ENCODE measurements at places on chromosomes 7 and 10.
A peak's percentile ranks its signal among the peaks of the same experiment; 100 is the strongest.

- DNase-seq, result peak; percentile 81
Observed at GRCh38 chr10:79374312-79375191, 27.3 kb downstream of the PPIF start.

DNA sequence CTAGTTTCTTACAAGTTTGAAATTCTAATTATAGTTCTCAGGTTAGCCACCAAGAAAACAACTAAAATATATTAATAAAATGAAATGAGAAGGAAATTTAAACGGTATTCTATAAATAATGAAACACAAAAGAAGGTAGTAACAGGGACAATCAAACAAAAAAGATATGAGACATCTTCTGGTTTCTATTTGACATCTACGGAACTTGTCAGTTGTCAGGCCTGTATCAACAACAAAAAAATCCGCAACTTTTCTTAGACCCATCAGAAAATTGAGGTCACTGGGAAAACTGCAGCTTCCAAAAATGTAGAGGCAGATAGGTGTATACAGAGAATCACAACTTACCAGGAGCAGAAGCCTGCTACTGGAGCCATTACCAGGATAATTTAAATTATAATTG lies 70.6 kb downstream of the ZPBP start:
- no peak for DNase-seq

DNA sequence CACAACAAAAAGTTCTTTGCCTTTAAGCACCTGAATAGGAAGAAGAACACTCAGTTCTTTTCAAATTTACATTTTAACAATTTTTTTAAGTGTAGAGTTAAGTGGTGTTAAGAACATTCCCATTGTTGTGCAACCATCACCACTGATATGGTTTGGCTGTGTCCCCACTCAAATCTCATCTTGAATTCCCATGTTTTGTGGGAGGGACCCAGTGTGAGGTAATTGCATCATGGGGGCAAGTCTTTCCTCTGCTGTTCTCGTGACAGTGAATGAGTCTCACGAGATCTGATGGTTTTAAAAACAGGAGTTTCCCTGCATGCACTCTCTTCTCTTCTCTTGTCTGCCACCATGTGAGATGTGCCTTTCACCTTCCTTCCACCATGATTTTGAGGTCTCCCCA lies 155.7 kb downstream of the PLXNA4 start:
- DNase-seq, result no peak

DNA sequence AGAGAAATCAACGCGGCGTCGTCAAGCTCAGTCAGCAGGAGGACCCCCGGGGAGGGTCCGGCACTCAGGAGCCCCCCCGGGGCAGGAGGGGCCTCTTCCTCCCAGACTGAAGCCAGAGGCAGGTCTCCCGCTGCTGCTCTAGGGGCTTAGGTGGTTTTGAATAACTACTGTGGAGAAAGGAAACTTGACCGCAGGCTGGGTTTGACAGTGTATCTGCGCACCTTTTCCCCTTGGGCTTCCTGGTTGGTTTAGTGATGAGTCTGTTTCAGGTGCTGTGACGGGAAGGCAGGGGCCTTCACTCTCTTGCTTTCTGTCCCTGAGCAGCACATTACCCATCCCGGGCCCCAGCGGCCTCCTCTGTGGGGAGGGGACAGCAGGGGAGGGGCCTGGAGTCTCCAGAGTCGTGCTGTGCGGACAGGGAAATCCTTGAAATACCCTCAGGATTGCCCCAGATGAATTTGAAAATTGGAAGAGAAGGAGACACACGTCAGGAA lies 262.2 kb downstream of the ADARB2 start:
- DNase-seq, result no peak

GRCh38 chr10:76491216-76491615 lies 1059.8 kb downstream of the LRMDA start:
- no peak for DNase-seq

DNA sequence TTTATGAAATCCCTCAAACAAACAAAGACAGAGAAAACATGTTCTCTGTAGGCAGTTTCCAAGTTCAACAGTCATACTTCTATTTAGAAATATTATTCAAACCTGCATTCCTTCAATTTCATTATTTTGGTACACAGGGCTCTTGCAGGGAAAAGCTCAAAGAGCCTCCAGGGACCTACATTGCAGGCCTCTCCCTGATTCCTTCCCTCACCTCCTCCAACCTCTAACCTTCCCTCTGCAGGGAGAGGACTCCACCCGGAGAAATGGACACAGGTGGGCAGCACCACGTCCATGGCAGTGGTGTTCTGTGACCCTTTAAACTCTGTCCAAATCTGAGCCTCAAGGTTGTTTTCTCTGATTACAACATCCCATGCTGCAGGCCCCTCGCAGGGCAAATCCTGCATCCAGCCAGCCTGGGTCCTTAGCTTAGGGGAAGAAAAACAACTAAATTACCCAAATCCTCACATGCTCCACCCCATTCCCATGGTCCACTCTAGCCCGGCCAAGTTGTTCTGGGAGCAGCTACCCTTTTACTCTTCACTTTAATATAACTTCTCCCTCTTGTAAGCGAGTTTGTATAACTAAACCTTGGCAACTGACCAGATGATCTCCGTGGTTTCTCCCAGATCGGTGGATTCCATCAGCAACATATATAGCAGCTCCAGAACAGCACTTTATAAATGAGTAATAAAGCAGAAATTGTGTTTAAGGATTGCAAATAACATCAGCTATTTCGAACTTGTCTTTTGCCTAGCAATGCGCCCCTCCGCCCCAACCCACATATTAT lies 129.8 kb downstream of the CUBN start:
- DNase-seq, result no peak

GRCh38 chr10:60810437-60811182 lies 32.3 kb downstream of the CDK1 start:
- DNase-seq, result no peak

DNA sequence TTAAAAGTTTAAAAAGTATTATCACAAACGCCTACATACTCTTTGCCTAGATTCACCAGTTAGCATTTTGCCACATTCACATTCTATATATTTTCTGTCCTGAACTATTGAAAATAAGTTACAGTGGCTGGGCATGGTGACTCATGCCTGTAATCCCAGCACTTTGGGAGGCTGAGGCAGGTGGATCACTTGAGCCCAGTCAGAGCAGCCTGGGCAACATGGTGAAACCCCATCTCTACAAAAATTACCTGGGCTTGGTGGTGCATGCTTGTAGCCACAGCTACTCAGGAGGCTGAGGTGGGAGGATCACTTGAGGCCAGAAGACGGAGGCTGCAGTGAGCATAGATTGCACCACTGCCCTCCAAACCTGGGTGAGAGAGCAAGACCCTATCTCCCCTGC lies 5.3 kb downstream of the ARPC1A start:
- no peak for DNase-seq

DNA sequence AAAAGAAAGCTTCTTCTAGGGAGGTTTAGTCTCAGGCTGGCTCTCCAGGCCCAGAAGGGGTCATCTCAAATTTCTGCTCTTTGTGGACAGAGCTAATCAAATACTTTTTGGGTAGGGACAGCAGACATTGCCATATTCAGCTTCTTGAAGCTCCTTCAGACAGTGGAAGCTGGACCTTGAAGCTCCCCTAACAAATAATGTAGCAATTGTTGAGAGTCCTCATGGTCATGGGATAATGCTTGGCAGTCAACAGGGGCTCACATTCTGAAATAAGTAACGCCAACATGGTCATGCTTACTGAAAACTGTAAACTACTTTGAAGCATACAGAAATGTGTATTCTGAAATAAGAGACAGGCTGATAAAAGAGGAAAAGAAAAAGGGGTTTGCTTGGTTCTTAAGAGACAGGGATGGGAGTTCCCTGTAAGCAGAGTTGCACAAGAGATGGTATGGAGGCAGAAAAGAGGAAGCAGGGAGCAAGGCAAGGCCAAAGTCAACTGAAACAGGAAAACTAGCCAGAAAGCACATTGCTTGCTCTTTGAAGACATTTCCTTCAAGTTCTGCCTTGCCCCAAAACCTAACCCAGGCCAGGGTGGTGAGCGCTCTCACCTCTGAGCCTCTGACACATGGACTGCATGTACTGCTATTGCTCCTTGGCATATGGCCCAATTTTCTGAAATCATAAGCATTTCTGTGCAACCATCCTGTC lies 53.1 kb upstream of the KMT2E start:
- no peak for DNase-seq

DNA sequence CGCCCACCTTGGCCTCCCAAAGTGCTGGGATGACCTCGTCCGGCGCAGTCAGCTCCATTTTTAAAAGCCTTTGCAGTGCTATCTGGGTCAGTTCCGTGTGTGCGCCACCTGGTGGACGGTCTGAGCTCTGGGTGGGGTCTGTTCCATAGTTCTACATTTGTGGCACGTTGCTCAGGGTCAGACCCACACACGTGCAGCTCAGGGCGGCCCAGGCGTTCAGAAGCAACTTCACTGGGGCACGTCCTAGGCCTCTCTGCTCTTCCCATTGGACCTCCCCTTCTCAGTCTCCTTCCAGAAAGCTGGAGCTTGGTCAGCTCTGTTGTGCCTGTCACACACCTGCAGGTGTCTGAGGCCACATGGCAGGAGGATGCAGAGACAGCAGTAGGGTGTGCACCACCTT lies 137.9 kb downstream of the DNAJB6 start:
- DNase-seq, result peak; percentile 49

DNA sequence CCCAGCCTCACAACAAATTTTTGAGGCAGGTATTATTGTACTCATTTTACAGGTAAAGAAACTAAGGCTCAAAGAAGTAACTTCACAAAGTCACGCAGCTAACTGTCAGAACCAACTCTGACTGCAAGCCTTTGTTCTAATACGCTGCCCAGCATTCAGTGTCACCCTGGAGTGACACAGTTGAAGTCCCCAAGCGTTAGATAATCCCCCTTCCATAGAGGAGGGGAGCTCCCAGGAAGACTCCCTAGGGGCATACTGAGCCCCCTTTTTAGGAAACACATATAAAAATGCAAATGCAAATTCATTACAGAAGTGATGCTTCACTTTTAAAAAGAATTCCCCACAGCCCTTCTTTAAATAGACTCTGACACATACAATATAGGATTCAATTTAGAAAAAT lies 101.0 kb upstream of the MACROH2A2 start:
- no peak for DNase-seq

- DNase-seq, result no peak
Observed at GRCh38 chr10:25487266-25487665, 312.5 kb downstream of the GPR158 start.

- no peak for DNase-seq
Observed at GRCh38 chr10:124204726-124205125, 111.3 kb upstream of the CHST15 start.

DNA sequence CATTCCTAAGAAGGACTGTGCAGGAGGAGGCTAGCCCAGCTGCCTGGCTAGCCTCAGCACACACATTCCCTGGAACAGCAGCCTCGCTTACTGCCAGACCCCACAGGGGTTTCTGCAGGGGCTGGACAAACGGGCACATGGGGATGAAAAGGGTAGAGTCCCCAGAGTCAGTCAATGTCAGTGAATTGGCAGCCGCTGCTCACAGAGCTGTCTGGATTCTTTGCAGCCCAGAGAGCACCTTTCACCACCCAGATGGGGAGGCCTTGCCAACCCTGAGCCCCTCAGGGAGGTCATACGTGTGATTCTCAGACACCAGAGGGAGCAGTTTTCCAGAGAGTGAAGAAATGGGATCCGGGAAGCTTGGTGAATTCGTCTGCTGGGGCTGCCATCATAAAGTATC lies 143.3 kb downstream of the KCNMA1 start:
- no peak for DNase-seq

GRCh38 chr7:12244129-12244528 lies 33.0 kb downstream of the TMEM106B start:
- DNase-seq, result no peak

GRCh38 chr10:78330884-78331283 lies 297.2 kb downstream of the RPS24 start:
- DNase-seq, result no peak

DNA sequence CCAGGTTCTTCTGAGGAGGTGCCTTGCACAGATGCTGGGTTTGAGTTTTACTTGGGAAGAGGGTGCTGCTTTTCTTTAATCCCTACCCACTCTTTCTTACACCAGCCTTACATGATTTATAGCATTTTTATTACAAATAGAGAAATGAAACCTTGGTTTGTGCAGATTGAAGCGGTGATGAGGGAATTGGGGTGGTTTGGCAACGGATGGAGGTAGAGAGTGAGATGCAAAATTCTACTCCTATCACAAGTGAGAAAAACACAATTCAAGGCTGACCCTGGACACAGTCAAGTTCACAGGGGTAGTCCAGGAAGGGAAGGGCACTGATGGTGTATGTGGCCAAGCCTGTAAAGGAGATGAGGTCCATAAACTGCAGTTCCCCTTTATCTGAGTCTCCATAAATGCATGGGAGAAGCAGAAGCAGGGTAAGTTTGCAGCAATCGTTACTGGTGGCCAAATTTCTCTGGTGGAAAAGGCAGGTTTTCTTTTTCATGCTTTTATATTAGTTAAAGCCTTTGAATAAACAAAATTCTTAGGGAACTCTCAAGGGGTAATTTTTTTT lies 214.3 kb downstream of the JAZF1 start:
- no peak for DNase-seq

DNA sequence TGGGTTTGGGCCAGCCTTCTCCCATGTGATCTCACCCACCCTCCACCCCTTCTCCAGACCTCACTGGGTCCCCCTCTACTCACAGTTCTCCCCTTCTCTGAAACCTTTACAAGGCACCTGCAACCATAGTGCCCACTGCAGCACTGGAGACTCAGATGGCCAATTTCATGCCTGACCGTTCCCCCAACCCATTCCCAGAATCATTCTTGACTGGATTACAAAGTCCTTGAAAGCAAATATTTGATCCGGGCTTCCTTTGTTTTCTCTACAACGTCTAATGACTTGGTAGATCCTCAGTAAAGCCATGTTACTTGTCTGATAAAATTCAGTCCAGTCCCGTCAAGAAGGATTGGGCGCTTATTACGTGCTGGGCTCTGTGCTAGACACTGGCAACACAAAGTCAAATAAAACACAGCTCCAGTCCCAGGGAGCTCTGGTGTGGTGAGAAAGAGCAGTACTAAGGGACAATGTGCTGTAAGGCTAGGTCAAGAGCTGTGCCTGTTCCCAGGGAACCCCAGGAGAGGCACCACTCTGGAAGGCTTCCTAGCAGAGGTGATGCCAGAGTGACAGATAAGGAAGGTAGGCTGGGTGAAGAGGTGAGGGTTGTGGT lies 36.5 kb downstream of the SH3PXD2A start:
- no peak for DNase-seq

DNA sequence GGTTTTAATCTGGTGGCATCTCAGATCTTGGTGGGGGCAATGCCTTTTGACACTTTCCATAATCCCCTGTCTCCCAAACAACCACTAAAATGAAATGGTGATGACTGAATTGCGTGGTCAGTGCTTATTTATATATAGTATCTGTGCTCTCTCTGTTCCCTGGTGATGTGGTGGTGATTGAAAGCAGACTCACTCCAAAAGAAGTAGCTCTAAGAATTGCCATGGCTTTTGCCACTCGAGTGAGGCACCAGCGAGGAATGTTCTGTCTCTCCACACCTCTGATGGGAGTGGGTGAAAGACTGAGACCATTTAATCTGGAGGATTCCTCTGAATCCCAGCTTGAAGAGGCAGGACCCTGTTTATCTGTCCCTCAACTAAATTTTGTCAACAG lies 2.8 kb downstream of the DUSP5 start:
- no peak for DNase-seq

GRCh38 chr10:111429288-111430028 lies 352.6 kb downstream of the ADRA2A start:
- no peak for DNase-seq

All from activated naive CD8-positive, alpha-beta T cell treated with anti-CD3 and anti-CD28 coated beads, Interleukin-2, amount 50 U/mL, for 24 hours (primary cell).